ENCODE measurements at places on chromosomes 11 and 22.

GRCh38 chr11:95453616-95454171, 222.7 kb upstream of the SESN3 start:
- DNase-seq = no peak

DNA sequence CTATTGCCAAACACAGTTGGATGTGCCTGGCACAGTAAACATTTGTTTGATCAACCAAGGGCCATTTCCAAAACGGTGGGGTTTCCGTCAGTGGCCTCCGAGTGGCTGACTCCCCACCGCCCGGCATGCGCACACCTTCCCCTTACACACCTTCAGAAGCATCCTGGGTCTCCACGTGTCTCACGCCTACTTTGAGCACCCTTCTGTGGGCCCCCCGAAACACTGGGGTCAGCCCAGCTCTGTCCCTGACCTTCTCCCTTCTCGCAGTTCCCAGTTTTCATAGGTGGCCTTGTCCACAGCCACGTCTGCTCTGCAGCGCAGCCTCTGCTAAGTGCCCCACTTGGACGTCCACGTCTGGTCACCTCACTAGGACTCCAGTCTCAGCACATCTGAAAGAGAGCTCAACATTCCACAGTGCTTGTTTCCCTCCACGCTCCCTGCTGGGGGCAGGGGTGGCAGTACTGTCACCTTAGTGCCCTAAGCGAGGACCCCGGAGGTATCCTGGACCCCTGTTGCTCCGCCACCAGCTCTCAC, 13.2 kb upstream of the SHANK2 start:
- DNase-seq = no peak

GRCh38 chr11:122258446-122259194, 142.6 kb upstream of the BLID start:
- DNase-seq = no peak

DNA sequence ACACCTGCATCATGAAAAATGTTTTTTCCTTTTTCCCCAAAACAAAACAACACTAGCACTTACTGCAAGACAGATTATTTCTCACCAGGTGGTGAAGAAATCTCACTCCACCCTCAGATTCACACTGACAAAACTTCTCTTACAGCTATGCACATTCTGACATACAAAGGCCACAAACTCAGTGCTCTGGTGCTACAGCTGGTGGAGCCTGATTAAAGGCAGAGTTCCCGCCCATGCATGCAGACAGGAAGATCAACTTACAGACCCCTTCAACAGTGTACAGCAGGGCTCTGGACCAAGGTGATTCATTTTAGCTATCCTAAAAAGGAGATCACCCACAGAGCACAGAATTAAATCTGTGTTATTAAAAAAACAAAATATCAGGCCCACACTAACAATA, 112.6 kb downstream of the CADM1 start:
- DNase-seq = no peak

DNA sequence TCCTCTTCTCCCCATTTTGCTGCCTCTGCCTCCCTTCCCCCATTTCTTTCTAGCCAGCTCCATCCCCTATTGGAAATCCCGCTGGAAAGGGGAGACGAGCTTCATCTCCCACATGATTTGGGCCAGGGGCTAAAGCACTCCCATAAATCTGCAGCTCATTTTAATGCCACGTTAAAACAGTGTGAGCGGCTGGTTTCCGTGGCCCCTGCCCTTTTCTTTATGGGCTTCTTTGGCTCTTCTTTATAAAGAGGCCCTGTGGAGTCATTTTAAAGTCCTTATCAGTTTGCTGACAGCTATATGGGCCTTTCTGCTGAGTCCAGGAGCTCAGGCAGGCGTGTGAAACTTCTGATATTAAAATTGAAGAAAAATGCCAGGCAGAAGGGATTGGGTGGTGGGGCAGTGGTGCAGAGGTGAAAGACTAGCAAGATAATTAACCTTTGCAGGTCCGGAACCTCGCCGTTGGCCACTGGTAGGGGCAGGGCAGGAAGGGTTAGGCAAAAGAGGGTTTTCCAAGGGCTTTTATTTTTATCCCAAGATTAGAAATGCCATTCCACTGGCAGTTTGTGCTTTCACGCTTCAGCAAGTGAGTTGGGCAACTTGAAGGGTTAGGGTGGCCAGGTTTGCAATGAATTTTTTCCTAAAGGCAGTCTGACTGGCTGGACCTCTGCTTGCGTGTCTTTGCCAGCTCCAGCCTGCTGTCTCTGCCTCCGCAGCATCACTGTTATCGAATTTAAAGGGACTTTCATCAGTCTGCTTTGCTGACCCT, 44.3 kb downstream of the EXT2 start:
- no peak for DNase-seq

DNA sequence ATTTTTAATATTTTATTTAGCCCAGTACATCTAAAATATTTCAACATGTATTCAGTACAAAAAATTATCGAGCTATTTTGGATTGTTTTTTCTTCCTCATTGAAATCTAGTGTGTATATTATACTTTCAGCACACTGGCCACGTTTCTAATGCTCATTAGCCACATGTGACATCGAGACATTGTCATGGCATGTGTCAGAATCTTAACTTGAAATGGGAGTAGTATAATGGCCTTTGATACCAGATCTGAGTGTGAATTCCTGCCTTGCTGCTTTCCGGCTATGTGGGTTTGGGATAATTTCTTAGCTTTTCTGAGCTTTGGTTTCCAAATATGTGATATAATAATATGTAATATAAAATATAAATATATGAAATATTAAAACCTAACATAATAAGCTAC, 54.3 kb downstream of the BCL2L13 start:
- DNase-seq = no peak

DNA sequence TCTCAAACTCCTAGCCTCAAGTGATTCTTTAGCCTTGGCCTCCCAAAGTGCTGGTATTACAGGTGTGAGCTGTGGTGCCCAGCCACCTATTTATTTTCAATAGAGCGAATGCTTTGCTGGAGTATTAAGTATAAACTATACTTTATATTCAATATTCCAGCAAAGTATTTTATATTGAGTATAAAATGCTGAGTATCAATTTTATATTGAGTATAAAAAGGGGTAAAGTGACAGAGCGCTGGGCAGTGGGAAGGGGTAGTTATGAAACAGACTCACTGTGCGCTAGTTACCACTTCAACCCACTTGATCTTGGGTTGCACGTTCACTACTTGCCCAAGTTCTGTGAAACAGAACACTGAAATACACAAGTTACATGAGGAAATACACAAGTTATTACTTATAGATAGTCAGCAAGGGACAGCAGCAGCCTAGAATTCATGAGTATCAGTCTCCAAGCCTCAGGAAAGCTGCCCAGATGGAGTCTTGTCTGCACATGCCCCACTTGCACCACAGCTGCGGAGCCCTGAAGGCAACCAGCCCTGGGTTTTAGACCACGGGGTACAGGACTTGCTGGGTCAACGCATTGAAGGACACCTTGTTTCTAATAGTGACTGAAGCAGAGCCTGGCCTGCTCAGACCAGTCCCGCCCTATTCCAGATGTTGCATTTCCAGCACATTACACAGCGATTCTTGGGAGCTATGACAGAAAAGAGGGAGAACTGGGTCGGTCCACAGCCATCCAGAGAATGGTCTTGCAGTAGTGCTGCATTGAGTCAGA, 51.6 kb upstream of the SYT13 start:
- DNase-seq = no peak

DNA sequence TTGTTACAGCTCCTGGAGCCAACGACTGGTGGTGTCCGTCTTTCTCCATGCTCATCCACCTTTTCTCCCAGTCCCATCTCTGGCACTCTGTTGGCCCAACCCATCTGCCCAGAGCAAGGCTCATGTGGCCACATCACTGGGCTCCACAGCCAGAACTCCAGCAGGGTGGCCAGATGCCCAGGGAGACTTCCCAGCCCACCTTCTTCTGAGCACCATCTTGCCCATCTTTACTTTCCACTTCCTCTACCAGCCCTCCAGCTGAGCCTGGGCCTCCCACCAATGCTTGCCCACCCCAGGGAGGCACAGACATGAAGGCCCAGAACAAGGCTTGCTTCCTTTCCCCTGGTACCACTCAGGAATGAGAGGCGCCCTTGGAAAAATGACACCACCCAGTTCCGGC, 116.8 kb downstream of the BUD13 start:
- no peak for DNase-seq

- DNase-seq = peak; percentile 68
Observed at GRCh38 chr22:22884888-22885840, 2.5 kb upstream of the IGLL5 start.

Measured in activated CD4-positive, alpha-beta T cell treated with anti-CD3 and anti-CD28 coated beads, Interleukin-2, amount 50 U/mL, for 16 hours (primary cell).